Suppressor macrophage treated with lipopolysaccharide for 4 hours (primary cell): ENCODE measurements at places on chromosomes 12 and 14.
A peak's percentile ranks its signal among the peaks of the same experiment; 100 is the strongest.

- DNase-seq: no peak
Observed at GRCh38 chr12:5520831-5521230, 88.9 kb downstream of the NTF3 start.

DNA sequence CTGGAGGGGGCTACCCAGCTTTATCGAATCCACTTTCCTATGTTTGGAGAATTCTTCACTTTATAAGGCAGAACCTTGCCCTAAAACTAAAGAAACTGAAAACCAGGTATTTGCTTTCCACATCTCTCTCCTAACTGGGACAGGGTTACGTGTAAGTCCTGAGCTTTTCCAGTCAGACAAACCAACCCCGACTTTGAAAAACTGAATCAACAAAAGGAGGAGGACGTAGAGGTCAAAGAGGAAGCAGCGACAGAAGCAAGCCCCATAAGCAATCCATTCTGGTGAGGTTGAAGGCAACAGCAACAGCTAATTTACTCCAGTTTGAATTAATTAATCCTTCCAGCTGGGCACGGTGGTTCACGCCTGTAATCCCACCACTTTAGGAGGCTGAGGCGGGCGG is 47.2 kb downstream of the LRP6 start:
- no peak for DNase-seq

DNA sequence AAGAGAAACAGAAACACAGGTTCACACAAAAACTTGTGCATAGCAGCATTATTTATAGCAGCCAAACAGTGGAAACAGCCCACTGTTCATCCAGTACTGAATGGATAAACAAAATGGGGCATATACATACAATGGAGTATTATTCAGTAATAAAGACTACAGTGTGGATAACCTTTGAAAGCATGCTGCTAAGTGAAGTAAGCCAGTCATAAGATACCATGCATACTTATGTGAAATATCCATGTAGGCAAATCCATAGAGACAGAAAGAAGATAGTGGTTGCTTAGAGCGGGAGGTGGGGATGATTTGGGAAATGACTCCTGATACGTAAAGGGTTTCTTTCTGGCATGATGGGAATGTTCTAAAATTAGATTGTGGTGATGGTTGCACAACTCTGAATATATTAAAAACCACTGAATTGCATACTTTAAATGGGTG is 99.4 kb downstream of the CRADD start:
- DNase-seq: no peak

DNA sequence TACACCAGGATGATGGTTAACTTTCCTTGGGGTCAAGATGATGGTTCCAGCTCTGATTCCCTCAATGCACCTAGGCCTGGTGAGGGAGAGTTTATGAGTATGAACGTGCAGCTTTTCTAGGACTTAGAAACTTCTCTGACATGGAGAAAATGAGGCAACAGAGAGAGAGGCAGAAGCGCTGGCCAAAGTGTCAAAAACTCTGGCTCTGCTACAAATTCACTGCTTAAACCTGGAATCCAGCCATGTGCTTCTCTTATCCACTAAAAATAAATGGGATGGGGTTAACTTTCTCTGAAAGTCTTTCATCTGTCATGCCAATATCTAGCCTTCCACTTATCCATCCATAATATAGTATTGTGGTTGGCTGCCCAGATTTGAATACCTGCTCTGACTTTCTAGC is 568.7 kb downstream of the MED13L start:
- DNase-seq: no peak

DNA sequence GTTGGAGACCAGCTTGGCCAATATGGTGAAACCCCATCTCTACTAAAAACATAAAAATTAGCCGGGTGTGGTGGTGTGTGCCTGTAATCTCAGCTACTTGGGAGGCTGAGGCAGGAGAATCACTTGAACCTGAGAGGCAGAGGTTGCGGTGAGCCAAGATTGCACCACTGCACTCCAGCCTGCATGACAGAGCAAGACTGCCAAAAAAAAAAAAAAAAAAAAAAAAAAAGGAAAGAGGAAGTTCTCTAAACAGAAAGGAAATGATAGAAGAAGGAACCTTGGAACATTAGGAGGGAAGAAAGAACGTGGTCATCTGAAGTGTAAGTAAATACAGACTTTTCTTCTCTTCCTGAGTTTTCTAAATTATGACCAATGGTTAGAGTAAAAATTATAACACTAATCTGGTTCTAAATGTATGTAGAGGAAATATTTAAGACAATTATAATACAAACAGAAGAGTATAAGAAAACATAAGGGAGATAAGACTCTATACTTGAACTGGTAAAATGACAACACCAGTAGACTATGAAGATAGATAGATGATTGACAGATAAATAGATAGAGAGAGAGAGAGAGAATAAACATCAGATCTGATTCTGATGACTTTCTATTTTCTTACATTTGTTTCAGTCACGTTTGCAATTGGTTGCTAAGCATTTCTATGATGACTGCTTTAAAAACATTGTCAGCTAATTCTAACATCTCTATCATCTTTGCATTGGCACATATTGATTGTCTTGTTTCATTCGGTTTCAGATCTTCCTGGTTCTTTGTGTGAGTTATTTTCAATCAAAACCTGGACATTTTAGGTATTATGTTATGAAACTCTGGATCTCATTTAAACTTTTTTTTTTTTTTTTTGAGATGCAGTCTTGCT is 12.9 kb upstream of the CORO1C start:
- peak; percentile 62 for DNase-seq

DNA sequence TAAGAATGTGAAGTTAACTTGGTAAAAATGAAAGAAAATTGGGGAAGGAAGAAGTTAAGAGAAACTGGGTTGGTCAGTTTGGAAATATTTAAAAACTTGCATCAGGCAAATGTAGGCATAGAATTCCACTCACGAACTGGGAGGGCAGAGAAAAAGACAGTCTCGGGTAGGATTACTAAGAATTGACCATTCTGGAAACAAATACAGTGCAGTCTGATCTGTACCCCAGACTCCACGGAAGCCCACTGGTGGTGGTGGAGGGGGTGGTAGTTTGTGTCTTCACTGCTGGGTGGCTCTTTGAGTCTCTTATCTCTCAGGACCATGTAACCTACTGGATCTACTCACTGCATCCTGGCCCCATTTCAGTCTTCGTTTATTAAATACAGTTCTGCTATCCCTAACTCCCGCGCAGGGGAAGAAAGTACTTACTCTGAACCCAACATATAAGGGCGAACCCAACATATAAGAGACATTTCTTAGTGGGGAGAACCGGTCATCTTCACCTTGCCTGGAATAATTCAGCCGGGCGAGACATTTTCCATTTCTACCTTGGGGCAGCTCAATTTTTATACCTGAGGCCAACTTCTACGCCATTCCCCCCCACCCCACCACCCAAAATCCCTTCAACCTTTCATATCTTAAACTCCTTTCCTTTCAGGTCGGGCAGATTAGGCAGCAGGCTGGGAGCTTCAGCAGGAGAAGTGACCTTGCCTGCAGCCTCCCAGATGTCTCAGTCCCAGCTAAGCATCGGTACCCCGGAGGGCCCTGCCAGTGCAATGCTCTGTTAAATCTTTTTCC is 1.7 kb downstream of the SLC2A3 start:
- DNase-seq: peak; percentile 60

DNA sequence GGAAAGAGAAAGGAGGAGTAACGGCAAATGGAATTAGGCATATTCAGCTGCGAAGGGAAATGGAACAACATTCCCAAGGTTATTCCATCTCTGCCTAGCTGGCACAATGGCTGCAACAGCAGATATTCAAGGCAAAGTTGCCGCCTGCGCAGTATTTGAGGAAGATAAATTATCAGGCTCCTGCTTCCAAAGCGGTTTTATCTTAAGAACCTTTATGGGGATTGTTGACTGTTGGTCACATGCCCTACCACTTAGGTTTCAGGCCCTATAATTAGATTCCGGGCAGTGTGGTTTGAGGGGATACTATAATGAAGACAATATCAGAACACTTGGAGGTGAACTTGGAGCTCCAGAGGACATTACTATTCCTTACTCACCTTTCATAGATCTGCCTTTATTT is 99.7 kb downstream of the FGD4 start:
- DNase-seq: no peak

GRCh38 chr12:16880864-16881285 is 274.9 kb upstream of the LMO3 start:
- DNase-seq: no peak

GRCh38 chr14:78170203-78170602 is at the start of gene NRXN3:
Gene NRXN3 (plus strand): TSS chr14:78170373. CDS start chr14:78243094, 72,721 bp downstream.
- no peak for DNase-seq

DNA sequence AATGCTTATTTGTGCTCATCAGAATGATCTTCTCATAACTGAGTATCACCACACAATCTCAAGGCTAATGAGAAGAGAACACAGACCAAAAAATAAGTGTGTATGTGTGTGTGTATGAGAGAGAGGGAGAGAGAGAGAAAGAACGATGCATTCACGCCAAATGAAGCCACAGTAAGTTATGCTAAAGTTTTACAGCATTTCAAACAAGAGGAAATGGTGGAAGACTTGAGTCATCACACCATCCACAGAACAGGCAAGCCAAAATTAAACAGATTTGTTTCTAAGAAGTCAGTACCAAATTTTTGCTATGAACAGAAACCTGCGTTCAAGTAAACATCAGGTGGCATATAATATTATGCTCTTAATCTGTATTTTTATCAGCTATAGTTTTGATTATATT is 141.2 kb downstream of the MED13L start:
- DNase-seq: peak; percentile 26
